ENCODE measurements at places on chromosomes 12 and 14.

DNA sequence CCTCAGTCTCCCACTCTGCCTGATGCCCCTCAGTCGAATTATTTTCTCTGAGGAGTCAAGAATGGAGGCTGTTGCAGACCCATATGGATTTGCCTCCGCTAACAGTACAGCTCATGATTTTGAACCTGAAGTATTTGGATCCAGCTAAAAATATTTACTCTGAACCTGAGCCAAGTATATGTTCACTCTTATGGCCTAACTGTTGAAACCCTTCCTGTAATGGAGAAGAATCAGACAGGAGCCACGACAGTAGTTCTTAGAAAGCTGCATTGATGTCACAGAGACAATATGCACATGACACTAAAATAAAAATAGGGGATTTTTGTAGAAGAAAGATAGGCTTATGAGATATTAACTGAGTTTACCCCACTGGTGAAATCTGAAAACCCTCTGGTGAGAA lies 1128.3 kb upstream of the FLRT2 start:
- no peak for DNase-seq

- no peak for DNase-seq
Observed at GRCh38 chr12:94867066-94867855, 136.2 kb downstream of the NDUFA12 start.

- DNase-seq: no peak
Observed at GRCh38 chr14:102749393-102750305, 27.6 kb upstream of the TRAF3 start.

DNA sequence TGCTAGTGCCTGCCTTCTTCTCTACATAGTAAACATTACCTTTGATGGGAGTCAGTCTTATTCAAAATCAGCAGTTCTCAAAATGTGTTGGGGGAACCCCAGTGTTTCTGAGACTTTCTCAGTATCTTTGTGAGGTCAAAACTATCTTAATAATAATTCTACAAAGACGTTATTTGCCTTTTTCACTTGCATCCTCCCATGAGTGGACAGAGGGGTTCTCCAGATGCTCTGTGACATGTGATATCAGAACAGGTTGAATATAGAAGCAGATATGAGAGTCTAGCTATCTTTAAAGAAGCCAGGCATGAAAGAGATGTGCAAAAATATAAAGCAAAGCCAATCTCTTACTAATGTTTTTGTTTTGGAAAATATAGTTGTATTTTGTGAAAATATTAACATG lies 144.7 kb downstream of the KTN1 start:
- no peak for DNase-seq

DNA sequence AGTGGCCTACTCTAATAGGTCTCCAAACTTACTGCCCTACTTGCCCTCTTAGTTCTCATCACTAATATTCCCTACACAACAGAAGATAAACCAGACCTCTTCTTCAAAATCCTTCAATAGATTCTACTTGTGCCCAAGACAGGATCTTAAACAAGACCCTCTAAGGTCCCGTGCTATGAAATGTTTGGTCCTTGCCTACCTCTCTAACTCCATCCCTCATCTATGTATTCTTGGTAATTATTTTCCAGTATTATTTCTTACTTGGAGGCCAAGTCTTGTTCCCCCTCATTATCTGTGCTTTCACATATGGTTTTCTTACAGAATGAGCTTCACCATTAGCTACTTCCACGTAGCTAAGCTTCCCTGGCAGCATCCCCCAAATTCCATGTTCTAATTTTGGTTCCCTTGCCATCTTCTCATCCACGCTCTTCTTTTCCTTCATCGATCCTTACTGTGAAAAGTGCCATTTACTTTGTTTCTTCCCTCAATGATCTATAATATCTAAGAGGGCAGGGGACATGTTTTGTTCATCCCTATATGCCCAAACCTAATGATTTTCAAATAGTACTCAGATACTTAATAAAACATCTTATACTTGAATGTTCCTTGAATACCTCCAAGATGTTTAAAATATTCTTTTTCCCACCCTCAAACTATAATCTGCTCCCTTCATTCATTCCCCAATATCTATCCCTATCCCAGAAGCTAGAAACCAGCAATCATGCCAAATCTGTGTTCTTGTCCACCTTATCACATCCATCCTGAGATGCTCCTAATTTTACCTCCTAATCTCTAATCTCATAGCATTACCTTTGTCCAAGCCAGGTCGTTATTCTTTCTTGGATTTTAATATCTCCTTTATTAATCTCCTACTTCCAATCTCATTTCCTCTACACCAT lies 10.1 kb downstream of the HNRNPC start:
- no peak for DNase-seq
